Activated naive CD8-positive, alpha-beta T cell treated with anti-CD3 and anti-CD28 coated beads for 36 hours (primary cell): ENCODE measurements at places on chromosomes 11 and 22. TPM values are rescaled to one million over a fixed set of nuclear protein-coding genes. Genes with fewer than 3 reads are reported as not detected.

OLFML1 gene
- not detected for total RNA-seq

SAA2 gene
- total RNA-seq: not detected

PDGFD gene
- total RNA-seq: not detected

ARHGAP42 gene
- total RNA-seq: 0.22 TPM

TMEM41B gene
- 20.1 TPM for total RNA-seq
